ENCODE measurements at places on chromosomes 11 and 22.
A peak's percentile ranks its signal among the peaks of the same experiment; 100 is the strongest.

DNA sequence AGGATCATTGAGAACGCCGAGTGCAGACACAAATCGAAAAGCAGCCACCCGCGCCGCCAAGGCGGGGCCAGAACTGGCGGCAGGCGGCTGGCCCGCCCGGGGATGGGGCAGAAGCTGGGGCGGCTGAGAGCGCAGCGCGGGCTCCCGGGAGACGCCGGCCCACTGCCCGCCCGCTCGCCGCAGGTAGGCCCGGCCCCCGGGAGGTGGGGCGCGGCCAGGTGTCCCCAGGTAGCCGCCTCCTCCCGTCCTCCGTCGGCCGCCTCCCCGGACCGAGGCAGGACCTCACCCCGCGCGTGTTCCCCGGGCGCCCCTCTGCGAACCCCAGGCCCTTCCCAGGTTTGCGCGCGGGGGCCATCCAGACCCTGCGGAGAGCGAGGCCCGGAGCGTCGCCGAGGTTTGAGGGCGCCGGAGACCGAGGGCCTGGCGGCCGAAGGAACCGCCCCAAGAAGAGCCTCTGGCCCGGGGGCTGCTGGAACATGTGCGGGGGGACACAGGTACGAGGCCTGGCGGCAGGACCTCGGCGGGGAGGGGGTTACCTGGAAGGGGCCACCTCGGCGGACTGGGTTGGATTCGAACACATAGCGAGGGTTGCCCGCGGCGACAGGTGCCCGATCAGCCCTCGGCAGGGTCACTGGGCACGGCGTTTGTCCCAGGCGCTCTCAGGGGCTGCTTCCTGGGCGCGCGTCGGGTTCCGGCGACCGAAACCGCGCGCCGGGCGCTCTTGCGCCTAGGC, at the start of gene PRRG4:
Gene PRRG4 (plus strand): TSS at position 248 of the 733 bp plus-strand sequence. CDS start 603 bp downstream, outside the sequence.
- peaks cover 19% of the 10 kb centered on the region for H3K4me1 ChIP-seq
- H3K36me3 ChIP-seq, result no peaks in the 10 kb centered on the region
- no peak for DNase-seq
- H3K27me3 ChIP-seq, result peaks cover 5% of the 10 kb centered on the region

DNA sequence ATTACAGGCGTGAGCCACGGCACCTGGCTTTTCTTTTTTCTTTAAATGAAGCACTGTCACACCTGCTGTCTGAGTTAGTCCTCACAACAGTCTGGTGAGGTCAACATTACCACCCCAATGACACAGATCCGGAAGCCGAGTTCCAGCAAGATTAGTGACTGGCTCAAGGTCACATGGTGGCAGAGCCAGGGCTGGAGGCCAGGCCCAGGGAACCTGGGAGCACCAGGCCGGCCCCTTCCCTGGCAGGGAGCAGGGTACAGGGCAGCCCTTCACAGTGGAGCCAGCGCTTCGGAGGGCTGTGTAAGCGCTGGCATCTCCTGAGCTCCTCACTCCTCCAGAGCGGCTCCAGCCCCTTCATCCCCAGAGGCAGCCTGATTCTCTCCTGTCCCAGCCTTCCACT, 118.7 kb downstream of the ST3GAL4 start:
- H3K27ac ChIP-seq, result no peak overlapping the region
- no peak overlapping the region for H3K4me3 ChIP-seq
- H3K27me3 ChIP-seq, result peaks cover 10% of the 10 kb centered on the region

DNA sequence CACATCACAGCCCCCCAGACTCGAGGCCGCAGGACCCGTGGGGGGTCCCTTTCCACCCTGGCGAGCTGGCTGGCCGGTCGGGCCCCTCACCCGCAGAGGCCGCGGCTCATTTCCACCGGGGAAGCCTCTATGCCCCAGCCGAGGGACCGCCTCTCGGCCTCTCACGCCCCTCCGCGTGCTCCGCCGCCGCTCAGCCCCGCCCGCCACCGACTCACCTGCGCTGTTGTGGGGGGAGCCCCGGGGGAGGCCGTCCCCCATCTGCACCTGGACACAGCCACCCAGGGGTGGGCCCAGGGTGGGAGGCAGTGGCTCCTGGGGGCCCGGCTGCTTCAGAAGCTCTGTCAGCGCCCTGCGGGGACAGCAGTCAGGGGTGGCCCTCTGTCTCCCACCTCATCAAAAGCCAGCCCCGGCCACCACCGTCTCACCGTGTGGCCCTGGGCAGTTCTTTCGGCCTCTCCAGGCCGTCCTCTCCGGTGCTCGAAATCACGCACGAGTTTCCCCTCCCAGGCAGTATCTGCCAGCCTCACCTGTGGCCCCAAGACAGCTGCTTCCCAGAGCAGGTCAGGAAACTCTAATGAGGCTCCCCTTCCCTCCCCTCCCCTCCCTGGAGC, 3.8 kb downstream of the SHISA8 start:
- H3K4me1 ChIP-seq, result peaks cover 27% of the 10 kb centered on the region
- peak overlapping the region; percentile 70 for H3K4me3 ChIP-seq
- no peak overlapping the region for H3K27ac ChIP-seq
- peaks cover 26% of the 10 kb centered on the region for H3K27me3 ChIP-seq

DNA sequence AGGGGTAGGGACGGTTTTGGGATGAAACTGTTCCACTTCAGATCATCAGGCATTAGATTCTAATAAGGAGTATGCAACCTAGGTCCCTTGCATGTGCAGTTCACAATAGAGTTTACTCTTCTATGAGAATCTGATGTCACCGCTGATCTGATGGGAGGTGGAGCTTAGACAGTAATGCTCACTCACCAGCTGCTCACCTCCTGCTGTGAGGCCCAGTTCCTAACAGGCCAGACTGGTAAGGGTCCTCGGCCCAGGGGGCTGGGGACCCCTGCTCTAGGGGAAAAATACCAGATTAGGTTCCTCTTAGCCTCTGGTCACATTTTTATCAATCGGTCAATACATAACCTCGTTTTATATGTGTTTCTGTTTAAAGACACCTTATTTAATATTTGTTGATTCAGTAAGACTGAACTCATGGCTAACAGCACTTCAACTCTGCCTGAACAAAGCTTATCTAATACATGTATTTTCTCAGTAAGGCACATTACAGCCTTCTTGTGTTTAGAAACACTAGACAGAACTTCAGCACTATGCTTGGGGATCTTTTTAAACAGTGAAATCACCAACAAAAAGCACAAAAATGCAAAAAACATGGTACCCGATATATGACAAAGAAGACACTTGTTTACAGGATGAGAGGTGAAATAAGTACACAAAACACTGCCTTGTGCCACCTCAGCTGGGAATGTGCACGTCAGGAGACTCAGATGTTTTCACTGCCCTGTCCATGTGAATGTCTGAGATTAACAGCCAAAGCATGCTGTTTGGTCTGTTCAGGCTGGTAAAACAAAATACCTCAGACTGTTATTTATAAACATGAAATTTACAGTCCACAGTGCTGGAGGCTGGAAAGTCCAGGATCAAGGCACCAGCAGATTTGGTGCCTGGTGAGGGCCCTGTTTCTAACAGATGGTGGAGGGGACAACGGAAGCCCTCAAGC, 107.5 kb downstream of the USP35 start:
- no peak overlapping the region for H3K4me3 ChIP-seq
- DNase-seq, result no peak
- H3K4me1 ChIP-seq, result no peaks in the 10 kb centered on the region
- H3K27ac ChIP-seq, result no peak overlapping the region
- H3K36me3 ChIP-seq, result no peaks in the 10 kb centered on the region
- no peaks in the 10 kb centered on the region for H3K27me3 ChIP-seq

DNA sequence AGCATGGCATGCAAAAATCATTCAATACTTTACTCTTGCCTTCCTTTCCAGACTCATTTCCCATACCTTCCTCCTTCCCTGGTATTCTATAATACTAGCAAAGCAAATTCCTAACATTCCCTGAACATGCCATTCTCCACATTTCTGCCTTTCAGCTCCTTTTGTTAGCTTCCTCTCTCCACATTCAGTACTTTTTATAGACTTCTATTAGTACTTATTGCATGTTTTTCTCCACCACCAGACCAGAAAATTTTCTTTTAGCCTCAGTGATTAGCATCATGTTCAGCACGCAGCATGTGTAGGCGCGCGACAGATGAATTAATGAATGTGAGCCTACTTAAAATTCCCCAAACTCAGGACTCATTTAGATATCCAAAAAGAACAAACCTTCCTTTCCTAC, 935.3 kb downstream of the DLG2 start:
- H3K4me3 ChIP-seq, result no peak overlapping the region
- no peak overlapping the region for H3K27ac ChIP-seq
- H3K27me3 ChIP-seq, result no peaks in the 10 kb centered on the region
- H3K36me3 ChIP-seq, result no peaks in the 10 kb centered on the region
- no peak for DNase-seq

DNA sequence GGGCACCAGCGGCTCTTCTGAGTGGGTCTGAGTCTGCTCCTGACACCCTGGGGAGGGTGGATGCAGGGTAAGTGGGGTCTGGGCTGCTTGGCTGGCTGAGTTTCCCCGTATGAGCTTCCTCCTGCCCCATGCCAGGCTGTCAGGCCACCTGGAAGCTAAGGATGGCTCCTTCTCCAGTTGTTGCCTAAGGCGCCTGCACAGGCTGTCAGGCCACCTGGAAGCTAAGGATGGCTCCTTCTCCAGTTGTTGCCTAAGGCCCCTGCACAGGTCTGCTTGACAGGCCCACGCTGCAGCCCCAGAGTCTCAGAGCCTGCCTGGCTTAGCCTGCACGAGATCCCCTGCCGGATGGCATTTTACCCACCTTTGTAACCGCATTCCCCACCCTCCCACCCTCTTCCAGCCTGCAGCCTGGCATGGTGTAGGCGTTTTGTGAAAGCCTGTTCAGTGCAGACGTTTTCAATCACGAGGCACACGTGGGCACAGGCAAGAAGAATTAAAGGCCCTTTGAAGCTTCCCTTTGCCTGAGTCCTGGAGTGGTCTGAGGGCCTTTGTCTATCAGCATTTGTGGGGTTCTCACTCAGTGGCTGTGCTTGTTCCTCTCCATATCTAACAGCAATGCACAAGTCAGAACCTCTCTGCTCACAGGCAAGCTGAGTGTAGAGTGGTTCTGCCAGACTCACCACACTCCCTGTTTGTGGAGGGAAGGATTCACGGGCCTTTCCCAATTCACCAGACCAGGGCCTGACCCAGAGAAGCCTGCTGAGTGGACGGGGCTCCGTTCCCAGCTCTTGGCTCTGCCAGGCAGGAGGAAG, 40.2 kb upstream of the B3GAT1 start:
- H3K27me3 ChIP-seq, result peaks cover 4% of the 10 kb centered on the region
- no peaks in the 10 kb centered on the region for H3K4me1 ChIP-seq
- H3K36me3 ChIP-seq, result no peaks in the 10 kb centered on the region
- no peak overlapping the region for H3K4me3 ChIP-seq
- no peak overlapping the region for H3K27ac ChIP-seq
- DNase-seq, result no peak

DNA sequence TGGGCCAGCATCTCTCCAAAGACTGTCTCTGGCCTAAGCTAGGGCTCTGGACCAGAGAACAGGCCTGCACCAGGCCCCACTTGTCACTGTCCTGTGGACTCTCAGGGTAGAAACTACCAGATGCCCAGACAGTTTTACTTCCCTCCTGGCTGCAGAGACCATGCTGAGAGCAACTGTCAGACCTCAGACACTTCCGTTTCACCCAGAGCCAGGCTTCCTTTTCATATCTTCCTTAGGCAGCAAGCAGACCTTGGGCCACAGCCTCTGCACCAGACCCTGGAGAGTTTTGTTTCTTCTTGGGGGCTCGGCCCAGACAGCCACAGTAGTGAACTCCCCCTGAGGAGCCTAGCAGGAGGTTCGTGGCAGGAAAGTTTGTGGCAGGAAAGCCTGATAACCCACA, 12.1 kb upstream of the FCHSD2 start:
- DNase-seq, result peak; percentile 36
- H3K4me3 ChIP-seq, result peak overlapping the region; percentile 59
- no peaks in the 10 kb centered on the region for H3K36me3 ChIP-seq

DNA sequence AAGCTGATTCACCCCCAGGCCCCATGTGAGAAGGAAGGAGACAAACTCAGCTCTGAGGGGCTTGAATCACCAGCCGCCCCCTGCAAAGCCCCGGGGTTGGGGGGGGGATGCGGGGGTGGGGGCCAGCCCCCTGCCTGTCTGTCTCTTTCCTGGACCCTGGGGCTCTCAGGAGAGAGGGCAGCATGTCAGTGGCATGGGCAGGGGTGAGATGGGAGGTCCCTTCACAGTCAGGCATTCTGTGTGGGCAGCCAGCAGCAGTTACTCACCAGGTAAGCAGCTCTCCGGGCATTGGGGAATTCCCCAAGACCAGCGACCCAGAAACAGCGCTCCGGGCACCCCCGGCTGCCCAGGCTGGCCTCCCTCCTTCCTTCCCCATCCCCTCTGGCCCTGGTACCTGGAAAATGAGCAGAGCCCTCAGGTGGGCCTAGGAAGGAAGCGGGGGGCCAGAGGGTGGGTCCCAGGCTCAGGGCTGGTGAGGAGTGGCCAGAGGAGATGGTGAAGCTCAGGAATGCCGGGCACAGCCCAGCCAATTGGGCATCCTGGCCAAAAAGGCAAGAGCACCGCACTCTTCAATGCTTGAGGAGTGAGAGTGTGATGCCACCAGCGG, 4.2 kb upstream of the LIF start:
- H3K36me3 ChIP-seq, result no peaks in the 10 kb centered on the region
- H3K4me1 ChIP-seq, result peaks cover 29% of the 10 kb centered on the region
- no peak for DNase-seq
- H3K4me3 ChIP-seq, result no peak overlapping the region
- H3K27me3 ChIP-seq, result peaks cover 8% of the 10 kb centered on the region

DNA sequence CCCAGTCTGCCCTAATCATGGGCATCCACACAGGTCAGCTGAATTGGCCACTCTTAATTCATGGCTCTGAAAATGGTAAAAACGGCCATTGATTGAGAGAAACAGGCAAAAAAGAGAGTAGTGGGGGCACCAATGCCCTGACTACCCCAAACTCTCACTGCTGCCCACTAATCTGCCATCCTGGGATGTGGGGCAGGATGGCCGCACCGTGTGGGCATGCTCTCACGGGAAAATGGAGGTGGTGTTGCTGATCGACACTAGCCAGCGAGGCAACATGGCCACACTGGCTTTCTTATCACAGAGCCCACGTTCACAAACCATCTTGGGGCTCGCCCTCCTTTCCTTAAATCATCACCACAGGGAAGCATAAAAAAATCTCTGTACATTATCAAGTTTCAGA, 11.2 kb upstream of the TUB start:
- H3K27ac ChIP-seq, result no peak overlapping the region
- H3K4me1 ChIP-seq, result no peaks in the 10 kb centered on the region
- no peak overlapping the region for H3K4me3 ChIP-seq
- DNase-seq, result no peak

DNA sequence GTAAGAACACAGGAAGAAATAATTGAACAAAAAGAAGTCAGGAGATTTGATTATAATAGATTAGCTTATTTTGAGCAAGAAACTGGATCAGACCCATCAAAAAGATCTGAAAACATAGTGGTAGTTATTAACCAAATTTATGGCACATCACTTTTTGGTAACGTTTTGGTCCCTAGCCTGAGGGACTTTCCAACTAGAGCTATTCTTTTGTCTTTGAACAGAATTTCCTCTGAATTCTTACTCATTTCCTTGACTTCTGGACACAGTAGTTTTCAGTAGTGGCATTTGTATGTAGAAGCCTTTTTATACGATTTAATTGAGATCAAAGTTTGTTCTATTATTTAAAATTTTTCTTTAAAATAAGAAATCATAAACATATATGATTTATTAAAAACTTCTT, 96.5 kb upstream of the PDGFD start:
- peaks cover 4% of the 10 kb centered on the region for H3K27me3 ChIP-seq
- no peak overlapping the region for H3K4me3 ChIP-seq
- no peak for DNase-seq
- no peaks in the 10 kb centered on the region for H3K36me3 ChIP-seq
- H3K27ac ChIP-seq, result no peak overlapping the region
